ENCODE measurements at places on chromosomes 3 and 15.

DNA sequence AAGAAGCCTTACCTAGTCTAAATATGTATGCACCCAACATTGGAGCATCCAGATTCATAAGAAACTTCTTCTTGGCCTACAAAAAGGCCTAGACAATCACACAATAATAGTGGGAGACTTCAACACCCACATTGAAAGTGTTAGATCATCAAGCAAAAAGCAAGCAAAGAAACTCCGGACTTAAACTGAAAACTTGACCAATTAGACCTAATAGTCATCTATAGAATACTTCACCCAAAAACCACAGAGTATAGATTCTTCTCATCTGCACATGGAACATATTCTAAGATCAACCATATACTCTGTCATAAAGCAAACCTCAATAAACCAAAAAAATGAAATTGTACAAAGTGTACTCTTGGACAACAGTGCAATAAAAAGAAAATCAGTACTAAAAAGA lies 22.3 kb upstream of the OR5K4 start:
- DNase-seq, result no peak

DNA sequence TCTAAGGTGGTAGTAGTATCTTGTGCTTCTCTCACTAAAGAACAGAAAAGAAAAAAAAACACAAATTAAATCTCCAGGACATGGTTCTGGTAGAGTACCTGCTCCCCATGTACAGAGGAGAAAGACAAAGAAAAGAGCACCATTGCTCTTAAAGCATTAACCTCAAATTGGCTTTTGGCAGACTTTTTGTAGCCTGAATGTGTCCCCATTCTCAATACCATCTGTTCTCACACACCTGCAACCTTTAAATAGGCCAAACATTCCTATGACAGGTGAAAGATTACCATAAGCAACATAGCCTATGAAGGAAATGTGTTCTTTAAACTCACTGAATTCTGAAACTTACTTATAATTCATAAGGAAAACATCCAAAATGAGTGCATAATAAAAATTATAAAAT lies 68.0 kb downstream of the TIPARP start:
- no peak for DNase-seq

GRCh38 chr3:149203758-149204157 lies 17.9 kb downstream of the CP start:
- DNase-seq, result peak; percentile 21

DNA sequence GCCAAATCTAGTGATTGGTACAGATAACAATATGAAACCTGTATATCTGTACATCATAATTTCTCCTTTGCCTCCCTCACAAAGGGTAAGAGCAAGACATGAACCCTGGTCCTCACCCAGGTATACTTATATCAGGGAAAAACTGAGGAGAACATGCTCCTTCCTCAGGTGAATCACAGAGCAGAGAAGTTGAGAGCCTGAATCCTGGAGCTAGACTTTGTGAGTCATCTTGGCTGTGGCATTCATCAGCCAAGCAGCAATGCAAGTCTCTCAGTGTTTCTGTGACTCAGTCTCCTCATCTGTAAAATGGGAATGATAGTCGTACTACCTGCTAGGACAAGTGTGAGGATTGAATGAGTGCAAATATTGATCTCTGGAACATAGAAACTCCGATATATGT lies 165.7 kb upstream of the ADAMTS9 start:
- DNase-seq, result no peak

DNA sequence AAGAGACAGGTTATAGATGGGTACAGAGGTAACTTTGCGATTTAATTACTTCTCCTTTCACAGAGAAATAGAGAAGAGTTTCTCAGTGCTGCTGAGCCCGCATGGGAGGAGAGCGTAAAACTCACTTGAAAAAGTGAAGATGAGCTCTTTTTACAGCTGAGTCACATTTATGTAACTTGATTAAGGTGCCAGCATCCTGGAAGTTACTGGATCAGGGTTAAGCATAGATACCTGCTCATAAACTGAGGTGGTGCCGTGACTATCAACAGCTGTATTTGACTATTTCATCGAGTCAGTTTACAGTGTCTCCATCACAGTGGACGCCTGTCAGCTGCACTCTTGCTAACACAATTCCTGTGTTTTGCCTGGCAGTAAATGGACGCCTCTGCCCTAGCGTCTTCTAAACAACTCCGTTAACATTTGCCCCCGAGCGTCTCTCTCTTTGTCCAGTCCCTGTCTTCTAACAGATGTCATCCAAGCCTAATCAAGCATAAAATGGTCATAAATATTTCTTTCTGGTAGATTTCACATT lies 414.6 kb downstream of the FOXP1 start:
- DNase-seq, result no peak

DNA sequence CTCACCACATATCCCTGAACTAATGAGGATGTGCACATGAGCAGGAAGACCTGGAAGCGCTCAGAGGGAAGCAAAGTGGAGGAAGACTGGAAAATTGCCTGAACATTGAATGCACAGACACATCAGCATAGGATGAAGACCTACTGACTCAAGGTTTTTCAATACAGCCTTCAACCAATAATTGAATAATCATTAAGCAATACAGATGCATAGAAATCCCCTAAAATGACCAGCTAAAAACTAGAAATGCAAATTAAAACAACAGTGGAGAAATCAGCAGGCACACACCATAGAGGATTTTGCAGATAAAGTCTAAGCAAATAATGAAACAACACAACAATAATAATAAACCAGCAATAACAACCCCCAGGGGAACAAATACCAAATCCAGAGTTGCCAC lies 80.4 kb downstream of the CEP152 start:
- DNase-seq, result no peak

DNA sequence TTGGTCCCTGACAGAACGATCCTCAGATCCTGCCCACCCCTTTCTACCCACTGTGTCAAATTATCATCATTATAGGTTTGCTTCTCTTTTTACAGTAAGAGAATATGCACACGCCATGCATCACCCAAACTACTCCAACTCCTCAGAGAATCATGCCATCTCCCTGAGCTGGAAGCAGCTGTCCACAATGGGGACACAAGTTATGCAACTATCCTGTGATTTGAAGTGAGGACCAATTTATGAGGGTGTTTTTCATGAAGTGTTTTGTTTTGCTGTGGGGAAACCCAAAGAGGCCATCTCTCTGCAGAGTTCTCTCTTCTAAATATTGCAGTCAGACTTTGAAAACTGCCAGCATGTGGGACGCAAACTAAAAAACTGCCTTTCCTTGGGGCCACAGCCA lies 35.8 kb upstream of the TNFSF10 start:
- DNase-seq, result peak; percentile 76

DNA sequence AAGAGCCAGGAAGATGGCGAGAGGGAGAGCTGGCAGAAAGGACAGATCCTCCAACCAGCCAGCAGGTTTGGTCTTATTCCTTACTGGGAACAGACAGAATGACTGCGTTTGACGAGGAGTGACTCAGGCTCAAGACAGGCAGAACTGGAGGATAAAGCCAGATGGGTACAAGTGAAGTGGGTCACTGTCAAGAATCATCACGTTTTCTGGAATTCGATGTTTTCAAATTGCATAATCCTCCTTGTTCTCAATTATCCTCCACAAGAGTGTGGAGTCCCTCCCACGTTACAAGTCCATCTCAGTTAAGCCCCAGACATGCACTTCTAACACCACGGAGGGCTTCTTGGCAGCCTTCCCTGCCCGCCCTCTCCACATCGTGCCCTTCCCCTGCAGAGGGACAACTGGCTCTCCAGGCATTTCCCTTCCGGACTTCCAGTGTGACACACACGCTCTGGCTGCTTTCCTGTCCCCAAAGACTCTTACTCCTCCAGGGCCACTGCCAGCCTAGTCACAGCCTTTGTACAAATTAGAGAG lies 183.1 kb downstream of the CHST2 start:
- peak; percentile 21 for DNase-seq

- peak; percentile 16 for DNase-seq
These were observed 327.5 kb downstream of the ARPP21 start for GRCh38 chr3:35966629-35967464.

GRCh38 chr3:153285194-153285641 lies 123.2 kb downstream of the RAP2B start:
- DNase-seq, result peak; percentile 49

DNA sequence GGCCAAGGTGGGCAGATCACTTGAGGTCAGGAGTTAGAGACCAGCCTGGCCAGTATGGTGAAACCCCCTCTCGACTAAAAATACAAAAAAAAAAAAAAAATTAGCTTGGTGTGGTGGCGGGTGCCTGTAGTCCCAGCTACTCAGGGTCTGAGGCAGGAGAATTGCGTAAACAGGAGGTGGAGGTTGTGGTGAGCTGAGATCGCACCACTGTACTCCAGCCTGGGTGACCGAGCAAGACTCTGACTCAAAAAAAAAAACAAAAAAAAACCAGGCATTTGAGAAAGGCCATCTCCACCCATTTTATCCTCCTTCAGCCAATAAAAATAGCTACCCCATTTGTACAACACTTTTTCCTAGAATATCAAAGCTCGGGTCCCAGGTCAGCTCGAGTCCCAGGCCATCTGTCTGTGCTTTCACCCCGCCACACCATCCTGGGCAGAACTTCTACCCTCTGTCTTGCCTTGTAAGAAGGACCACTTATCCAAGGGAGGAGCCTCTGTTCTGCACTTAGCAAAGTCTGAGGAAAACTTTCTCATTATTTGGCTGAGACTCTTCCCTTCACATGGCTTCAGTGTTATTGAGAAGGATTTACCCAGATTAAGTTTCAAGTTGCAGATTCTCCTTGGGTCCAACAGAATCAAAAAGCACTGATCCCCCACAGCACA lies 99.1 kb downstream of the MESD start:
- no peak for DNase-seq

DNA sequence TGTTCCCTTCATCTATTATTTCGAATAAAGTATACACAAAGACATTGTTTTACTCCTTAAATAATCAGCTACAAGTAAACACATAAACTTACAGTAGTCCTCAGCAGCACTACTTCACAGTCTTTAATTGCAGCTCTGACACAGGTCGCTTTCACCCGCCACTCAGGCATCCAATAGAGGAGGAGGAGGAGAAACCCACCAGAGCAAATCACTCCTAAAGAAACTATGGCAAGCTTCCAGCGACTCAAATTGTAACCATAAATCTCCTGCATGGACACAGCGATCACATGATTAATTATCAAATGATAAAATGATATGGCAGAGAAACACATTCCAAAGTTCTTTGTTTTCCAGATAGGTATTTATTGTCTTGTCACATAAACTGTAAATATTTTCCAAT lies 26.2 kb downstream of the ATP13A3 start:
- DNase-seq, result no peak

GRCh38 chr15:49927189-49927861 lies 191.7 kb downstream of the ATP8B4 start:
- DNase-seq, result no peak

- DNase-seq, result no peak
These were observed 746.8 kb upstream of the LMCD1 start for GRCh38 chr3:7754653-7755441.

GRCh38 chr3:144458283-144458682 lies 486.7 kb downstream of the DIPK2A start:
- DNase-seq, result no peak

- DNase-seq, result no peak
These were observed 135.1 kb upstream of the STRIT1 start for GRCh38 chr3:155428563-155428962.

DNA sequence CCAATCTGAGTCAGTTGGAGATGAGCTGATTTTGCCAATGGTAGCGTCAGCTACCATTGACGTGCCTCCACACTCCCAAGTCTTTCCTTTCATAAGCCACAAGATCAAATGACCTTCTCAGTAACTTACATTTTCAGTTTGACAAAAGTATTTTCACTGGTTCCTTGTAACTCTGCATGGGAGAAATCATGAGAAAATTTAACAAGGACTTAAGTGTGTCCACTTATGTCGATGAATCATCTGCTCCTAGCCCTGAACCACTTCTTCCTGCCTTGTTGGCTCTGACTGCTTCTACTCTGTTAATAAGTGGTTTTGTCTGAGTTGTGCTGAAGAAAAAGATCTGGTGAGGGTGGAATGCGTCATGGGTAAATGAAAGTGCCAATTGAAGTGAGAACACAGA lies 101.2 kb downstream of the NFKBIZ start:
- DNase-seq, result no peak

DNA sequence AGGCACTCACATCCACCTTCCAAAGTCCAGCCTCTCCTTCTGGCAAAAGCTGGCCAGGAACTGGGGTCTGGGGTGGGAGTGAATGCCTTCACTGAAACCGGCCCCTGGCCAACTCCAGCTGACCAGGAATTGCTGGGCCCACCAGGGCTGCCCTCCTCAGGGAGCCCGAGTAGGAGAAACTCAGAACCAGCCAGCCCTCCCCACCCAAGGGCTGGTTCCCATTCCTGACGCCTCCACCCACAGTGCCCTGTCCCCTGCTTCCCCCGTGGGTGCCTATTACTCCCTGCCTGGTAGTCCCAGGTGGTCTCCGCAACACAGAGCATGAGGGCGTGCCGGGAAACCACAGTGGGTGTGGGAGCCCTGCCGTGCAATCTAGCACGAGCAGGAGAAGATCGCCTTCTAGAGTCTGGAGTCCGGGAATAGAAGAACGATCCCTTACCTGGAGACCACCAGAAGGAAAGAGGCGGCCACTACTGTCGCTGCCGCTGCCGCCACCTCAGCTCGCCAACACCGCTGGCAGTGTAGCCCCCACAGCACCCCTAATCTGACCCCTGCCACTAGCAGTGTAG lies 178.8 kb downstream of the POTEB3 start:
- DNase-seq, result peak; percentile 15

DNA sequence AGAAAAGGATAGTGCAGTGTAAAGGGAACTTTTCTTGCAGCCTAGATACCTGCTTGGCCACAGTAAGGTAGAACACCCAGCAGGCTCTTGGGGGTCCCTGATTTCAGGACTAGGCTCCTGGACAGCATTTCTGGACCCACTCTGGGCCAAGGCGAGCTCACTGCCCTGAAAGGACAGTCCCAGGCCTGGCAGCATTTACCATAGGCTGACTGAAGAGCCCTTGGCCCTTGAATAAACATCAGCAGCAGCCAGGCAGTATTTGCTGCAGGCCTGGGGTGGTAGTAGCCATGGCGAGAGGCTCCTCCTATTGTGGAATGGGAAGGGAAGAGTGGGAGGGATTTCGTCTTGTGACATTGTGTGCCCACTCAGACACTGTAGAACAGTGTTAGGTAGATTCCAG lies 529.2 kb downstream of the TUSC7 start:
- DNase-seq, result no peak

GRCh38 chr15:36814708-36815107 lies 235.3 kb downstream of the CDIN1 start:
- DNase-seq, result peak; percentile 6

DNA sequence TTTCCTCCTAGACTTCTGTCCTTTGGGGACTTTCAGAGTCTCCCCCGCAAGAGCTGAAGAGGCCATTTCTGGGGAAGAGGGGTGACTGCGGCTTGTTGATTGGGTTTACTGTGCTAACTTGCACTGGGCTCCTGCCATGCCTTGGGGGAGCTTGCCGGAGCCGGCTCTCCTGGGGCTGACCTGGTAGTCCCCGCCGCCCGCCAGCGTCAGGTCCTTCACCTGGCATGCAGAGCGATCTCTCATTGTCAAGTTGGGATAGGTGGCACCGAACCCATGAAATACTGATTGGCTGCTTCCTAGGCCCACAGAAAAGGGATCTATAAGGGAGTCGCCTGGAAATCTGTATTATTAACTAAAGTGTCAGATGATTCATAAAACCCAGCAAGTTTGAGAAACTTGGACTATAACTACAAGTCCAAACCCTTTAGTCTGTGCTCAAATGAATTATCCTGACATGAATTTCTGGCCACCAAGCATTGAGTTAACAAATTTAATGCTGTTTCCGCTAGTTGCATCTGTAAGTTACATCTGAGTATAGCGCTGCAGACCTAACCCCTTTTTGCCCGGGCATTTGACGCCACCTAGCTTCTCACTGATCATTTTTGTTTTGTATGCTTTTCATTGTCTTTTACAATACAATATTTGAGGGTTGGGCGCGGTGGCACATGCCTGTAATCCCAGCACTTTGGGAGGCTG lies 607 bp upstream of the IMP3 start:
- DNase-seq, result peak; percentile 33
